ENCODE measurements at places on chromosomes 2 and 18. TPM values are rescaled to one million over a fixed set of nuclear protein-coding genes. Genes with fewer than 3 reads are reported as not detected.

Gene SERPINB7
- not detected for total RNA-seq

Gene CNGA3
- total RNA-seq: not detected

DNA sequence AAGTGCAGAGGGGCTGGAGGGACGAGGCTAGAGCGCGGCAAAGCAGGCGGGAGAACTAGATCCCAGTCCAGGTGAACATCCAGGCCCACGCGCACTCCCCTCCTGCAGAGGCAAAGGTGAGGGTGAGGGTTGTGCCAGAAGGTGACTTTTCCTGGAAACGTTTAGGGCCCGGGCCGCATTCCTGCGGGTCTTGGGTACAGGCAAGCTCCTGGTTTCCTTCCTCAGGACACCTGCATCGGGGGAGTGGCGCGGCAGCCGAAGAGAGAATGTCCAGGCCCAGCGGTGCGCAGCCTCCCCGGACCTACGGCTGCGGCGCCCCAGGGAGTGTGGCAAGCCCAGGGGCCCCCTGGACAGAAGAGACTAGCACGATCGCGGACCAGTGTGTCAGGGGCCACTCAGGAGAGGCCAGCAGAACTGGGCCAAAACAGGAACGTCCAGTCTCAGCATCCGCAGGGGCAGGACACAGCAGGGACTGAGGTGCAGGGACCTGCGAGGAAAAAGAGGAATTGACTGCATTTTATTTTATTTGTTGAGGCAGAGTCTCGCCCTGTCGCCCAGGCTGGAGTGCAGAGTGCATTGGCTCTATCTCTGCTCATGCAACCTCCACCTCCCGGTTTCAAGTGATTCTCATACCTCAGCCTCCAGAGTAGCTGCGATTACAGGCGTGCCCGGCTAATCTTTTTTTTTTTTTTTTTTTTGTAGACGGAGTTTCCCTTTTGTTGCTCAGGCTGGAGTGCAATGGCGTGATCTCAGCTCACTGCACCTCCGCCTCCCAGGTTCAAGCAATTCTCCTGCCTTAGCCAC lies 8.7 kb upstream of the IMPA2 start:
- no peaks in the 10 kb centered on the region for H3K27me3 ChIP-seq
- no peak overlapping the region for H3K27ac ChIP-seq
- no peak overlapping the region for H3K4me3 ChIP-seq

GRCh38 chr2:237744613-237745249 lies 53.8 kb upstream of the RBM44 start:
- no peak overlapping the region for H3K4me3 ChIP-seq
- no peak overlapping the region for H3K27ac ChIP-seq
- H3K4me1 ChIP-seq: peaks cover 24% of the 10 kb centered on the region
- DNase-seq: no peak

Data from chondrocyte (in vitro differentiated cells).